ENCODE measurements at places on chromosomes 5 and 9.

DNA sequence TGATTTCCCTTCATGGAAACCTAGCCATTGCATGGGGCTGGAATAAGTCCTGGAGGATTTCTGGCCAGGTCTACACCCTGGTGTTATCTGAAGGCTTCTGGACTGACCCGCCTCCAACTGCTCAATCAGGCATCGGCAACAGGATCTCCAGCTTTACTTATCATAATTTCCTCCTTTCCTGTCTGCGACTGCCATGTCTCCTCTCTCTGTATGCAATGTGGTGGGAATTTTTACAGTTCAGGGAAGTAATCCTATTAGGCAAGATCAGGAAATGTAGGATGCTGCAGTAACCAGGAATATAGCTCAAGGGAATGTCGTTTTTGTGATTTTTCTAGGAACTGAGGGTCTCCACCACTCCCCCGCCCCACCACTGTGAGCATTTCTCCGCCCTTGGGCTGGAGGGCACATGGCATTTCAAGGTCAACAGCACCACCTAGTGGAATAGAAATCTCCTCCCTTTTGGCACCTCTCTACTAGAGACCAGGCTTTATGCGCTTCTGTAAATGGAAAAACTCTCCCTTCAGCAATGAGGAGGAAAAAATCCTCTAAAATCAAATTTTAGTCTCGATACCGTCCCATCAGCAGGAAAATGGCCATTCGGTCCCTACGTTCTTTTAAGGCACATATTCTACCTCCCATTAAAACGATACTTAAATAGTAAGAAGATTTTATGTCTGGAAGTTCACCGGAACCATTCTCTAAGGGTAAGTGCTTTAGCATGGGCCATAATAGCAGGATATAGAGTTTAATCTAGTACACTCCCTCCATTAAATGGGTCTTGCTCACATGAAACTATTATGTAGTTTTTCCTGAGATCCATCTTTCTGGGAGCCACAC lies 93.0 kb downstream of the YTHDC2 start:
- no peak for DNase-seq

DNA sequence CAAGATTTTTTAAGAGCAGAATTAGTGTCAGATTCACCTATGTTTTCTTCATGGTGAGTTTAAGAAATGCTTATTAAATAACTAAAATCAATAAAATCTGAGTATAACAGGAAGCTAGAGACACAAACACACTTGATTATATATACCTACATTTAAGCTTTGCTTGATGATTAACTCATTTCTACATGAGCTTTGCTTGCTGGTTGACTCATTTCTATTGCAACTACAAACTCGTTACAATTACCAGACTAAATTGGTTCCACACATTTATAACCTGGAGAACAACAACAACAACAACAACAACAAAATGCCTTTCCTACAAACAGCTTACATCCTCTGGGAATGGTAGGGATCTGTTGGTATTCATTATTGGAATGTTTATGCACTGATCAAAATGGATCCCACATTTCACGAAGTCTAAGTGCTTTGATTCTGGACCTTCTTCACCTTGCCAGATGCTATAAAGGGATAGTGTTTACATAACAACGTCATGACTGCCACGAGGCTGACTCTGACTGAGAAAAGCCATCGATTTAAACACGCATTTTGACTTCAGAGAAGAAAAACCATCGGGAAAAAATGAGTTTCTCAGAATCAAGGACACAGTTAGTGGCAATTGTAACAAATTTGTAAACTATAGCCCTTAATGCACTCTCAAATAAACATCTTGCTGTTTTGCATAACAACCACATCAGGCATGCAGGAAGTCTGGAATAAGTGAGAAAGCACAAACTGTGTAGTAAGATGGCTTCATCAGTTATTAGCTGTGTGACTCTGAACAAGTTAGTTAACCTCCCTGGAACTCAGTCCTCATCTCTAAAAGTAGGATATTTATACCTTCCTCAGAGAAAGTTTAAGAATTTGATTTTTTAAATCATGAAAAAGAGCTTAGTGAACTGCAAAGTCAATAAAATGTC lies 49.8 kb downstream of the RASEF start:
- DNase-seq, result no peak

- no peak for DNase-seq
Measured at GRCh38 chr5:178115136-178115813, 1.9 kb downstream of the N4BP3 start.

GRCh38 chr5:2602451-2603271 lies 148.8 kb downstream of the IRX2 start:
- DNase-seq, result no peak

- DNase-seq, result no peak
Measured at GRCh38 chr5:103510851-103511553, 51.6 kb downstream of the NUDT12 start.

Measured in urinary bladder (tissue), 4 donors.